ENCODE measurements at places on chromosomes 11 and 22. TPM values are rescaled to one million over a fixed set of nuclear protein-coding genes. Genes with fewer than 3 reads are reported as not detected.

GRCh38 chr11:117087446-117087845 lies 10.8 kb downstream of the SIK3 start:
- no peak overlapping the region for H3K4me3 ChIP-seq
- H3K27ac ChIP-seq: no peak overlapping the region
- DNase-seq: no peak
- H3K4me1 ChIP-seq: peaks cover 36% of the 10 kb centered on the region

GRCh38 chr22:23289851-23290724 lies 109.8 kb downstream of the BCR start:
- no peak overlapping the region for H3K4me3 ChIP-seq
- peaks cover 9% of the 10 kb centered on the region for H3K36me3 ChIP-seq
- no peaks in the 10 kb centered on the region for H3K27me3 ChIP-seq

DNA sequence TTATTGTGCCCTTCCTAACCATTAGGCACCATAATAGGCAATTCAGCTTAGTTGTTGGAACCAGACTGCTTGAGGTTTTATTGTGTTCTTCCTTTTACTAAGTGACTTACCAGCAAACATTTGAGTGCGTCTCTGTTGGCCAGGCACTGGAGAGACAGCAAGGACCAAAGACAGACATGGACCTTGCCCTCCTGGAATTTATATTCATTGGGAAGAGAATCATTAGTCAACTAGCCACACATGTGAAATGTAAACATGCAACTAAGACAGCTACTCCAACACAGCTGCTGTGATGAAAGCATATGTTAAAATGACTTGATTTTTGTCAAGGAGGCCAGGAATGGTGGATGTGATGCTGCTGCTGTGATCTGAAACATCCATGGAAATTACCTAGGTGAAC lies 106.4 kb downstream of the TRAF6 start:
- no peak for DNase-seq
- H3K36me3 ChIP-seq: peaks cover 9% of the 10 kb centered on the region
- H3K27ac ChIP-seq: no peak overlapping the region
- no peak overlapping the region for H3K4me3 ChIP-seq
- H3K27me3 ChIP-seq: no peaks in the 10 kb centered on the region

- DNase-seq: no peak
- H3K27me3 ChIP-seq: no peaks in the 10 kb centered on the region
- H3K4me1 ChIP-seq: peaks cover 48% of the 10 kb centered on the region
These were observed 421 bp upstream of the TM7SF2 start for GRCh38 chr11:65111159-65111743.

- peaks cover 38% of the 10 kb centered on the region for H3K36me3 ChIP-seq
- no peaks in the 10 kb centered on the region for H3K27me3 ChIP-seq
These were observed 139.0 kb downstream of the FCHSD2 start for GRCh38 chr11:73003088-73003487.

DNA sequence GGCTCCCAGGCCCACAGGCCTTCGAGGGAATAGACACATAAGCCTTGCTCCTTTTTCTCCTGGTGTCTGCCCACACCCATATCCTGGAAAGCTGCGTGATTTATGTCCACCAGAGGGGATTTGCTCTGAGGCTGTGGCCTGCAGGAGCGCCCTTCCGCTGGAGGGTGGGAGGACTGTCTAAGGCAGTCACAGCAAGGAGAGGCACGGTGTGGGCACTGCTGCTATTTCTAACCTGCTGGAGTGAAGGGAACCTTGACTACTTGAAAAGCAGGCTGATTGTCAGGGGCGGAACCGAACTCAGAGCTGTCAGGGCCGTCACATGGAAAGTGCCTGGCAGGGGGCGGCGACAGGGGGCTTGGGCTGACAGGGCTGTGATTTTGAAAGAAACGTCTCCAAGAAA lies 3.7 kb downstream of the UPB1 start:
- peaks cover 20% of the 10 kb centered on the region for H3K4me1 ChIP-seq
- no peak for DNase-seq
- H3K36me3 ChIP-seq: no peaks in the 10 kb centered on the region
- no peak overlapping the region for H3K27ac ChIP-seq
- peaks cover 24% of the 10 kb centered on the region for H3K27me3 ChIP-seq

DNA sequence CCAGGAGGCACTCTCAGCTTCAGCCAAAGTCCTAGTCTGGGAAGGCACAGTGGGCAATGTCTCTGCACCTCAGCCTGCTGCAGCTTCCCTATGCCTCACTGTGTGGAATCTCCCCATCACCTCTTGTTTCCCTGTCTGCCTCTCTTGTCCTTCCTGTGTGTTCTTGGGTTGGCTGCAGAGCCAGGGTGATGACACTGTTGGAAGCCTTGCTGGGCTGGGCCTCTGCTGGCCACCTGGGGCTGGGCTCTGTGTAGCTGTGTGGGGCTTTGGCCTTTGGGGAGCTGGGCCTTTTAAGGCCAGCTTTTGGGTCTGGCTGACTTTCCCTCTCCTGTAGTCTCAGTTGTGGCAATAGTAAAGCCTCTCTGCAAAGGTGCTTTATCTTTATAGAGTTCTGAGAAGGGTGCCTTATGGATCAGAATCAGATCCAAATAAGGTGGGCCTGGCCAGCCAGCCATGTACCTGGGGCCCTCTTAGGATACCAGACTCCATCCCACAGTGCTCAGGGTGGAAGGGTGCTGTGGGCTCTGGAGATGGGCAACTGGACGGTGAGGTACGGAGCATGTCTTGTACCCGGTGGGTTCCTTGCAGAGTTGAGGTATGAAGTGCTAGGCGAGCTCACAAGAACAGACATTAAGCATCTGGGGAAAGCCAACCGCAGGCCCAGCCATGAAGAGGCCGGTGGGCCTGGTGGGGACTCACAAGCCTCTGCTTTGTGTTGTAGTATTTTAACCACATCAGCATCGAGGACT lies 10.3 kb upstream of the RANBP1 start:
- no peaks in the 10 kb centered on the region for H3K27me3 ChIP-seq
- DNase-seq: no peak
- H3K4me1 ChIP-seq: peaks cover 18% of the 10 kb centered on the region
- peak overlapping the region; percentile 13 for H3K27ac ChIP-seq
- no peak overlapping the region for H3K4me3 ChIP-seq

GRCh38 chr11:26719998-26720397 lies 1.9 kb downstream of the SLC5A12 start:
- DNase-seq: no peak
- no peaks in the 10 kb centered on the region for H3K36me3 ChIP-seq
- H3K4me3 ChIP-seq: no peak overlapping the region

DNA sequence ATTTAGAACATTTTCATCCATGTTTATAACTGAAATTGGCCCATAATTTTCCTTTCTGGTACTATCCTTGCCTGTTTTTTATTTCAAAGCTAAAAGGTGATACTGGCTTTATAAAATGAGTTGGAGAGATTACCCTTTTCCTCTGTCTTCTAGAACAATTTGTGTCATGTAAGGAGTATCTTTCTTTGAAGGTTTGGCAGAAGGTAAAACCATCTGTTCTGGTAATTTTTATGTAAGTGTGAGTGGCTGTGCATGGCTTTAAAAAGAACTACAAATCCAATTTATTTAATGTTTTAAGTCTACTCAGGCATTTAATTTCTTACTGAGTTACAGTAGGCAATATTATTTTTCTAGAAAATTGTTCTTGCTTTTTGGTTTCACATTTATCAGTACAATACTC lies 7.7 kb upstream of the MRGPRD start:
- no peak overlapping the region for H3K4me3 ChIP-seq
- no peak for DNase-seq
- H3K27me3 ChIP-seq: peaks cover 25% of the 10 kb centered on the region
- H3K4me1 ChIP-seq: no peaks in the 10 kb centered on the region

- no peaks in the 10 kb centered on the region for H3K4me1 ChIP-seq
- no peak overlapping the region for H3K27ac ChIP-seq
- H3K4me3 ChIP-seq: no peak overlapping the region
- no peaks in the 10 kb centered on the region for H3K36me3 ChIP-seq
These were observed 109.1 kb downstream of the LARGE1 start for GRCh38 chr22:33811208-33811607.

DNA sequence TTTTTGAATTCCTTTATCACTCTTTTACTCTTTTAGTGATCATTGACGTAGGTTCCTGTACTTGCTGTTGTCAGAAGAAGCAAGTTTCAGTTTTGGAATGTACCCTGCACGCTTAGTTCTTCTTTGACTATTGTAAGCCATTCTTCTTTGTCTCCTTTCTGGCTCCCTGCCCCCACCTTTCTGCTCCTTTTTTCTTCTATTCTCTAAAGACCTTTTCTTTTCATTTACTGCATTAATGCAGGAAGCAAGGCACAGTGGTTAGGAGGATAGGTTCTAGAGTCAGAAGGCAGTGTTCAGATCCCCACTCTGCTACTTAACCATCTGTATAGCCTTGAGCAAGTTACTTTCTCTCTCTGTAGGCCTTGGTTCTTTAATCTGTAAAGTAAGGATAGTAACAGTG lies 33.7 kb upstream of the RAG2 start:
- no peak overlapping the region for H3K27ac ChIP-seq
- DNase-seq: no peak
- H3K36me3 ChIP-seq: no peaks in the 10 kb centered on the region

Gene ARHGAP20
- not detected for total RNA-seq

Gene TMEM123
- 489 TPM for total RNA-seq

Gene MPPED1
- not detected for total RNA-seq

Measured in activated CD4-positive, alpha-beta T cell treated with anti-CD3 and anti-CD28 coated beads, Interleukin-2, amount 10 ng/mL, durations not matched to agents 7 days and 5 days (primary cell).